ENCODE measurements at places on chromosomes 13 and 19. TPM values are rescaled to one million over a fixed set of nuclear protein-coding genes. Genes with fewer than 3 reads are reported as not detected.

The KLK13 gene
- not detected for total RNA-seq

The CDX2 gene
- not detected for total RNA-seq

The ZNF610 gene
- 2.5 TPM for total RNA-seq

GRCh38 chr13:41811588-41812021 lies 149.3 kb downstream of the VWA8 start:
- no peak for DNase-seq

DNA sequence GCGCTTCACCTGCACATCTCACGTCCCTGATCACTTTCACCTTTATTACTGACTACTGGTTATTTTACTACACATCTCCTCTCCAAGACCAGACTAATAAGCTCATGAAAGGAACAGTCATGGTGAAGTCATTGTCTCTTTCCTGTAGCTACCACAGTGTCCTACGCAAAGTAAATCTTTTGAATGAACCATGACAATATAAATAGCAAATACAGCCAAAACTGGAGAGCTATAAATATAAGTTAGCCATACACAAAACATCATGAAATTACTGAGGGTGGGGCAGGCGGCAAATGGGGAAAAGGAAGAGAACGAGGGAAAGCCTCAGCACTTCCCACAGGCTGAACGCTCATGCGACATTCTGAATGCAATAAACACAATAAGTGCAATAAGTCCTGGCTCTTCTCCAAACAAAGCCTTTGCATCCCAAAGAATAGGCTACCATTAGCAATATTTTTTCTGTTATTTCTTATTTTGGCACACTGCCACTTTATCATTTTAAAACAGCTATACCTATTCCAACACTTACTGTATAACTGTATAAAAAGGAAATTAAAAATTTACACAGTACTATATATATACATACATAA lies 62.5 kb downstream of the TUBGCP3 start:
- DNase-seq: no peak

GRCh38 chr13:95354680-95355487 lies 53.6 kb upstream of the ABCC4 start:
- DNase-seq: peak; percentile 57

- DNase-seq: no peak
These were observed 16.9 kb upstream of the TFDP1 start for GRCh38 chr13:113567681-113568080.

- DNase-seq: no peak
These were observed 32.6 kb downstream of the ERCC5 start for GRCh38 chr13:102878481-102878880.

DNA sequence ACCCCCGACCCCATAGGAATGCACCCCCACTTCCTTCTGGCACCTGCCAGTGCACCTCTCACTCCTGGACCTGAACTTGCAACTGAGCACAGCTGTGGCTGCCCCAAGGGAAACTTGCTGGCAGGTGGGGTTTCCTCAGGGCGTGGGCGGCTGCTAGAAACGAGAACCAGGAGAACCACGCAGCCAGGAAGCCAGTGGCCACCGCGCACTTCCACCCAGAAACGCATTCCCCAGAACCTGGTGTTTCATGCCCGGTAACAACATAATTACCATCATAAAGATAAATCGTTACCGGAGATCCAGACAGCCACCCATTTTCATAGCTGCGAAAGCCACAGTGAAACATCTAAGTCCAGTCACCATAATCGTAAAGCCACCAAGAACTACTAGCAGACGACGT lies 75.2 kb upstream of the C13orf46 start:
- no peak for DNase-seq

- peak; percentile 63 for DNase-seq
These were observed 38.4 kb downstream of the SMIM24 start for GRCh38 chr19:3441986-3442329.

- DNase-seq: no peak
These were observed 43.4 kb downstream of the MYO9B start for GRCh38 chr19:17118957-17119356.

GRCh38 chr13:114115191-114115671 lies 17.2 kb downstream of the RASA3 start:
- peak; percentile 72 for DNase-seq
